NCI-H1694 treated with DMSO at 0.1 percent for 48 hours (cell line): ENCODE measurements at places on chromosomes 16 and 17.

GRCh38 chr17:14057591-14057990 lies 11.7 kb upstream of the COX10 start:
- DNase-seq, result no peak

GRCh38 chr16:529012-529575 lies 1.6 kb downstream of the CAPN15 start:
- DNase-seq, result no peak

DNA sequence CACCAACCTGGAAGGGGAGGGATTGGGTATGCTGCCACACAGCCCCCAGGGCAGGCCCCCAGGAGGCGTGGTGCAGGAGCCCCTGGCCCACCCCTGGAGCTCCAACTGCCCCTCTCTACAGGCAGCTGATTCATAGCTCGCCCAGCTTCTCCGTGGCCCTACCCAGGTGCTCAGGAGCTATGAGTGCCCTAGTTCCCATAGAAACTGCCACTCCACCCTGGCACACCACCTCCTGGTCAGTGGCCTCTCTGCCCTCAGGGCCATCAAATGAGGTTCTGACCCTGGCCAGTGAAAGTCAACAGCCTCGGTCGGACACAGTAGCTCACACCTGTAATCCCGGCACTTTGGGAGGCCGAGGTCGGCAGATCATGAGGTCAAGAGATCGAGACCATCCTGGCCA lies 18.0 kb downstream of the CNGB1 start:
- DNase-seq, result no peak

- DNase-seq, result no peak
These were observed 185.3 kb downstream of the TMEM132E start for GRCh38 chr17:34764716-34765115.

- no peak for DNase-seq
These were observed 2.0 kb upstream of the DNAI2 start for GRCh38 chr17:74271901-74272561.

- DNase-seq, result no peak
These were observed 43.4 kb downstream of the MEAK7 start for GRCh38 chr16:84461029-84461412.

DNA sequence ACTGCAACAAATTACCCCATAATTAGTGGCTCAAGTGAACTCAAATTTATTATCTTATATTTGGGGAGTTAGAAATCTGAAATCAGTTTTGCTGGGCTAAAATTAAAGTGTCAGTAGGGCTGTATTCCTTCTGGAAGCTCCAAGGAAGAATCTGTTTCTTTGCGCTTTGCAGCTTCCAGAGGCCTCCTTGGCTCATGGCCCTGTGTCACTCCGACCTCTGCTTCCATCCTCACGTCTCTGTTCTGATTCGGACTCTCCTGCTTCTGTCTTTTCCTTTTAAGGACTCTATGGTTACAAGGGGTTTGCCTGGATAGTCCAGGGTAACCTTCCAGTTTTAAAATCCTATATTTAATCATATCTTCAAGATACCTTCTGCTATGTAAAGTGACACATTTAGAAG lies 232.1 kb downstream of the CA10 start:
- DNase-seq, result no peak

DNA sequence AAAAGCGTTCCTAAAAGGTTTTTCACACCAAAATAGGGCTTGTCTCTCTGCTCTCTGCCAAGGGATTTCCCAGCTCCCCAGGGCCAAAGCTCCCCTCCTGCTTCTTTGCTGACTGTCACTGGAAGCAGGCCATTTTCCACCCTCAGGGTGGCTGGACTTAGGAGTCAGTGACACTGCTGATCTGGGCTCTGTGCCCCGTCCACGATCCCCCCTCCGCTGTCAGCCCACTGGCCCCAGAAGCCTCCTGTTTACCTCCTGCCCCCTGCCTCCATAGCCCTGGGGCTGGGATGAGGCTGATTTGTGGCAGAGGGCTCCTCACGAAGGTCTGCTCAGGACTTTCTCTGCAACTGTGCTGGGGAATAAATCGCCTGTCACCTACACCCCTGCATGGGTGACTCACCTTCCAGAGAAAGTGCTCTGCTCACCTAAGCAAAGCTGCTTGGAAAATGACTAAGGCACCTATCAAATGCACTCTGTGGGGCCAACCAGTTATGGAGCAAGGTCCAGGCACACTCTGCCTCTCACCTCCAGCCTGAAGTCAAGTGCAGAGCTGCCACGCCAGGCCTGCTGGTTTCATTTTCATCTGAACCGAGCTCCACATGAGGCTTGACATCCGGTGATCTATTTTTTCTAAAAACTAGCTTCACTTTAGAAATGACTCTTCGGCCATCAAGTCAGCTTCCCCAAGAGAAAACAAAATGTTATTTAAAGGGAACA lies 4.9 kb downstream of the MAP3K14 start:
- DNase-seq, result no peak

DNA sequence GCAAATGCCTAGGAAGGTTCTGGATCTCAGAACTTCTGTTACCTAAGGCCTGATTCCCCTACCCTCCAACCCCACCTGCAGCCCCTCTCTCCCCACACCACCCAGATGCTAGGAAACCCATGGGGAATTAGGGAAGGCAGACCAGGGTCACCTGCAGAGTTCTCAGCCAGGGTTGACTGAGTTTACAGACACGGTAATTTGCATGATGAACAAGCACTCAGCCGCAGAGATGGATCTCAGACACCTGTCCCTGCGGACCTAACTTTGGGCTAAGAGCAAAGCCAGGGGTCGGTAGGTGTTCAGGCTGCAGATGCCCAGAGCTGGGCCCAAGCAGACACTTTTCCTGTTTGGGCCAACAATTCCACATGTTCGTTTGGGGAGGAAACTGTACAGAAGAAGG lies 2.9 kb downstream of the ABI3 start:
- DNase-seq, result no peak
